ENCODE measurements at places on chromosomes 12 and 14.

DNA sequence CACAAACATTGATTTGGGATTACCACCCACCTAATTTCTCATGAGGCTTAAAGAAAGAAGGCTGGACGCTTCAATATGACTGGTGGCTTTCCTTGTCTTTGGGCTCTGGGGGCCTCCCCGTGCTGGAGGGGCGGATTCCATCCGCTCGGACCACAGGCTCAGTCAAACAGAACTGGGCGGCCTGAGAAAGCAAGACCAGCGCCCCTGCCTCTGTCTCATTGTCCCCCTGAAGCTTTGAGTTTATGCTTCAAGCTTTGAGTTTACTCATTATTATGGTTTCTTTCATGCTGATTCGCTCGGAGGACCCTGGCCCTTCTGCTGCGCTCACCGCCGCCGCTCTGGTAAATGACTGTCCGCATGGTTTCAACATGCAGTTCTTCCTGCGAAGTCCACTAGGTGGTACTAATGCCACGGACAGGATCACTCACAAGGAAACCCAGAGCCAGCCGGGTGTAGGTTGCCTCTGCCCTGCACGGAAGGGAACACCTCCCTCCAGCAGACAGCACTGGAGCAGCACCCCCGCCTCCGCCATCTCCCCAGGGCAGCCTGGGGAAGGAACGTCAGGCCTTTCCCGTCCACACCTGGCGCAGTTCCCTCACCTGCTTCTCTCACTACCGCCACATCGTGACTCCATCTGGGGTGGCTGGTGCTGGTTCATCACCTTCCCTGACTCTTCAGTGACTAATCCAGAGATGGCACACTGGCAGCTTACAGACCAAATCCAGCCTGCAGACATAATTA is 13.2 kb upstream of the TIGAR start:
- DNase-seq, result peak; percentile 29

- no peak for DNase-seq
These were observed 262.4 kb downstream of the NPAS3 start for GRCh38 chr14:33201116-33201515.

DNA sequence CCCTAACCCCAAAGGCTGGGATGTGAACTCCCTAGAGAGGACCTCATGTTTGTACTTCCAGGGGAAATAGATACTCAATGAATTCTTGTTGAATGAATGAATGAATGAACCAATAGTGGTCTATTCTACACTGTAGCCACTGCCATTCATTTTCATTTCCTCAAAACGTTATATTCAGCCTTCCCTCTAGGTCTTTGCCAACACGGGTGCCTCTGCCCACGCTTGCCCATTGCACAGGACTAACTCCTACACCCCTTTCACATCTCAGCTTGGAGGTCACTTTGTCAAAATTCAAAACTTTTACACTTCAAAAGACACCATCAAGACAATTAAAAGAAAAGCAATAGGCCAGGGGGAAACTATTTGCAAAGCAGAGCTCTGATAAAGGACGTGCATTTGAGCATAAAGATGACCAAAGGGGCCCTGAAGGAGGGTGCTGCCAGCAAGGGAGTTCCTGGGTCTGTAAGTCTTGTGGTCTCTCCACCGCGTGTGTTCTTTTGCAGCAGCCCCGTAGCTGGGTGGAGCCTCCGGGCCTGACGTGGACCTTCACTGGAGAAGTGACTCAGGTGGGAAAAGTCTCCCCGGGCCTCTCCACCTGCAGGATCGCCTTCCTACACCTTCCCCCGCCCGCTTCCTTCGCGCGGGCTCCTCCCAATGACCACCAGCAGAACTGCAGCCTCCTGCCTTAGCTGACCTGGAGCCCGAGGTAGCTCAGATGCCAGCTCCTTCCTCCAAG is 31.5 kb downstream of the TMEM63C start:
- DNase-seq, result peak; percentile 45

DNA sequence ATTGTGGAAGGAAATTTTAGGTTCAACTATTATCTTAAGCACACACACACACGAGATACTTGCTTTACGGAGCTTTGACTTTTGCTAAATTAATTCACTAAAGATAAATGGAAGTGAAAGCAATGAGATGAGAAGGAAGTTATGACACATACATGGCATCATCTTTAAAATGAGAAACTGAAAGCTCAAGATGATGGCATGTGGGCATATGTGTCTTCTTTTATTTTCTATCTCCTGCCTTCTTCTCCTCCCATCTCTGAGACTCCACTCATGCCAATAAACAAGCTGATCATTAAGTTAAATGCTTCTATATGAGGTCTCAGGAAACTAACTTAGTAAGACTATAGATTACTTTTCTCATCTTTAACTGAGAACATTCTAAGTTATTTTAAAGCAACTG is 216.7 kb downstream of the MED13L start:
- DNase-seq, result peak; percentile 76

DNA sequence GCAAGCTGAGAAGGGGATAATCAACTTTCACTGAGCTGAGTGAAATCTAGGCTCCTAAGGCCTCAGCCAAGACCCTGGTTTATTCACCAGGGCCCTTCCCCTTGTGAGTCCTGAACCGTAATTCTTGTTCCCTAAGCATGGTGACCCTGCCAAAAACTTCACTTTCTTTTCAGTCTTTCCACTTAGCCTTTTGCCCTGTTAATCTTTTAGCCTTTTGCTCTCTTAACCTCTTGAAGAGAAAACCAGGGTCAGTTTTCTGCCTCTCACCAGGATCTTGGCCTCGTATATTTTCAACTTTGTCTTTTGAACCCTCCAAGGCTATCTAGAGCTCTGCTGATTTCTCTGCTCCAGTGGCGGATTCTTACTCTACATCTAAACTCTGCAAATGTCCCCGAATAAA is 191.0 kb downstream of the PELI2 start:
- DNase-seq, result no peak

DNA sequence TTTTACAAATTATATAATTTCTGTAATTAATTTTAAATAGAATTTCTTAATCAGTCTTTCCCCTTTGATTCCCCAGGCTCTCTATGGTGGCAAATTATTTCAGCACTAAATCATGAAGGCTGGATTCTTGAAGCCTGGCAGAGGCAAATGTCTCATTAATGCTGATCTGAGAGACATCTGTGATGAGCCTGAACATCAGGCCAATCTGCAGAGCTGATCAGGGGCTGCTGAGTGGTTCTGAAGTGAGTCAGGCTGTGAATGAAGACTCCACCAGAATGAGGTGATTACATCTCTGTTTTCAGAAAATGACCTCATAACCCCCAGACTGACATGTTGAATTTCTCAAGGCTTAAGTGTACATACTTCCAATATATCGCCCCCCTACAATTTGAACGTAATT is 124.2 kb upstream of the MIS18BP1 start:
- DNase-seq, result no peak

GRCh38 chr12:43362910-43363694 is 188.9 kb downstream of the ADAMTS20 start:
- no peak for DNase-seq

DNA sequence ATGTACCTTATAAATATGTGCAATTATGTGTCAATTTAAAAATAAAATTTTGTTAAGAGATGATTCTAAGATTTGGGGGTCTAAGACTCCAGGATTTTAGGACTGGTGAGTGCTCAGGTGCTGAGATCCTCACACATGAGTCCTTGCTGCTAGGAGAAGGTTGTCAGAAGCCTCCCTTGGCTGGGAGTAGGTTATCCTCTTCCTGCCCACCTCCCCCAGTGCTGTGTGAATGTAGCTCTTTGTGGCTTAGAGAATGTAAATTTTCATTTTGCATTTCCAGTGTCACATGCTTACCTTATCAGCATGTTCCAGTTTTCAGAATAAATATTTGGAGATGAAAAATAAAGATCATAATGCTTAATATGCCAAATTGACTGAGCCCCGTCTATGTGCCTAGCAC is 114.2 kb upstream of the MDM1 start:
- no peak for DNase-seq

DNA sequence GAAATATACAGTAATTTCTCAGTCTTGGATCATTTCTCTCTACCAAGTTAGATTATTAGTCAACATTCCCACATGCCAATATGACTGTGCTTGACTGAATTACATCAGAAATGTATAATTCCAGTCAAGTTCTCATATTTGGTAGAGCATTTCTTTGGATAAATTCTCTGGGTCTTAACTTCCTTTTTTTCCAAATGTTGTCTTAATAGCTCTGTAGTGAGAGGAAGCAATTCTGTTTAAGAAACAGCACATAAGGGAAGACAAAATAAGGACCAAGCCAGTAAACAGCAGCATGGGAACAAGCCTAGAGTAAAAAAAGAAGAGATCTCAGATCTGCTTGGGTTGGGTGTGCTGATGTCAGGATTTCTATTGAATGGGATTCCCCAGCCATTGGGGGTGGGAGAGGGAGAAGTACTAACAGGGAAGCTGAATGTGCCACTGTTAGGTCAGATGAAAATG is 14.2 kb upstream of the DYRK2 start:
- DNase-seq, result no peak

GRCh38 chr14:26621807-26622560 is 24.2 kb upstream of the NOVA1 start:
- DNase-seq, result no peak

DNA sequence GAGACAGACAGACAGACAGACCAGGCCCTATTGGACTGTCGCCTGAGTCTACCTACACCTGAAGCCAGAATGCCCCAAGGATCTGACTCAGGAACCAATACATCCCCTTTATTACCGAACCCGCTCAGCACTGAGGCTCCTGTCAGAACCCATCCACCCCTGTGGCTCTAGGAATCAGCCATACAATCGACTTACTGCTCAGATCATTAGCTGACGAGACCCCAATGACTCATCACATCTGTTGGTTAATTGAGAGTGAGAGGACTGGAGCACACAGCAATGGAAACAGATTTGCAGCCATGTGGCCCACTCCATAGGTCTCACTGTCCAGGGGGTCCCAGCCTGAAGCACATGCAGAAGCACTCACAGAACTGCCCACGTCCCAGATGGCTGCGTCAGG is 15.2 kb downstream of the ITPK1 start:
- no peak for DNase-seq

GRCh38 chr12:72511498-72511897 is 239.3 kb downstream of the TRHDE start:
- no peak for DNase-seq

DNA sequence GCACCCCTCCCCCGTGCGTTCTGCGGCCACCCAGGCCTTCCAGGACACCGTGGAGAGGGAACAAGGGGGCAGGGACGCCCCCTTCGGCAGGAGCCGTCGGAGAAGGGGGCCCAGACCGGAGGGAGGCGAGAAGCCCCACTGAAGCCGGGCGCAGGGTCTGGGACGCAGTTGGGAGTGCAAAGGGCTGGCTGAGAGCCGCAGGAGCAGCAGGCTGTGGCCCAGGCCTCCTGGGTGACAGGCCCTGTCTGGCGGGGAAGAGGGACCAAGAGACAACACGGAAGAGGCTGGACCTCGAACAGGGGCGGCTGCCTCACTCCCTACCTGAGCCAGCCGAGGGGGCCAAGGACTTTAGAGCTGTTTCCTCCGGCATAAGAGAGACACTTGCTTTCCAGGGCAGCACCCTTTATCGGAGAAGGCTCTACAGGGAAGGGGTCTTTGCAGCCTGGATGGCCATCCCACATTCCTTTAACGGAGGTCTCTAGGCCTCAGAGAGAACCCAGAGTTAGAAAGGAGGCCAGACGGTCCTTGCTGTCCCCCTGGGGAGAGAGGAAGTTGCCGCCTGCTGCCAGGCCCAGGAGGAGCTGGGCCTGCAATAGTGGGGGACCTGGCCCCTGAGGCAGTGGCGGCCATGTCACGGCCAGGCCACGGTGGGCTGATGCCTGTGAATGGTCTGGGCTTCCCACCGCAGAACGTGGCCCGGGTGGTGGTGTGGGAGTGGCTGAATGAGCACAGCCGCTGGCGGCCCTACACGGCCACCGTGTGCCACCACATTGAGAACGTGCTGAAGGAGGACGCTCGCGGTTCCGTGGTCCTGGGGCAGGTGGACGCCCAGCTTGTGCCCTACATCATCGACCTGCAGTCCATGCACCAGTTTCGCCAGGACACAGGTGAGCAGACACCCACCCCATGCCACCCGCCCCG is 1.3 kb downstream of the DTX1 start:
- peak; percentile 37 for DNase-seq

DNA sequence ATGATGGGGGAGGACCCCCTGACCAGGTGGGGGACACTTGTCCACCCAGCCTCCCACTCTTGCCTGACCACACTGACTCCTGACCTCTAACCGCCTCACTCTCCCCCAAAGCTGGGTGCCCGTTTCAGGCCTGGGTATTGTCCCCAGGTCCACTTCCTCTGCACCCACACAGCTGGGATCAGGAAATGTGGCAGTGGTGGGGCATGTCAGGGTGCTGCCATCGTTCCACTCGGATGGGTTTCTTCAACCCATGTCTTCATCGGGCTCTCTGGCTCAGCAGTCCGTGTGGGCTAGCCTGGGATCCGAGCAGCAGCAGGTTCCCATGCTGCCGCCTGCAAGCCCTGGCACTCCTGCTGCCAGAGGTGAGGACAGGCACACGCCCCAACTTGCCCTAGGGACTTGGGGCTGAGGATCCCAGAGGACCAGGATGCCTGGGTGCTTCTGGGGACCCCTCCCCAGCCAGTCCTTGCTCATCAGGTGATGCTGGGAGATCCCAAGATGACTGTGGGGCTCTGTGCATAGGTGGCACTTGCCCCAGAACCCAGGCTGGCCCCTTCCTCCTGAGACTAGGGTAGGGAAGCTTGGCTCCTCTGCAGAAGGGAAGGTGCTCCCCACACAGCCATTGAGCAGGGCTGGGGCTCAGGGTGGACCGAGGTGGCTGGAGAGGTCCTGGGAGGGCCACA is 2.9 kb upstream of the CLBA1 start:
- DNase-seq, result peak; percentile 19

DNA sequence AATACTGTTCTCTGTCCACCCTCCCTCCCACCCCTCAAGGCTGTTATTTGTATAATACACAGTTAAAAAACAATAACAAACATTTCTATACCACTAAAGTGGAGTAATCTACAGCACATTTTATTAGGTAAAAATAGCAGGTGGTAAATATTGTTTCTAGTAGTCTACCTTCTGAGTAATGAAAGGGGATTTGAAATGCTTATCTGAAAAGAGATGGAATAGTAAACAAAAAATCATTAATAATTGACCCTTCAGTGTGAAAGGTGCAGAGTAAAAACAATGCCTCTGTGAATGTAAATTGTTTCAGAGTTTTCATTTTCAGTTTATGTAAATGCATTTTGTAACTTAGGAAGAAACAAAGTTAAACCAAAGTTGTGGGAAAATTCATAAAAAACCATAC is 321.2 kb downstream of the SLC16A7 start:
- no peak for DNase-seq

DNA sequence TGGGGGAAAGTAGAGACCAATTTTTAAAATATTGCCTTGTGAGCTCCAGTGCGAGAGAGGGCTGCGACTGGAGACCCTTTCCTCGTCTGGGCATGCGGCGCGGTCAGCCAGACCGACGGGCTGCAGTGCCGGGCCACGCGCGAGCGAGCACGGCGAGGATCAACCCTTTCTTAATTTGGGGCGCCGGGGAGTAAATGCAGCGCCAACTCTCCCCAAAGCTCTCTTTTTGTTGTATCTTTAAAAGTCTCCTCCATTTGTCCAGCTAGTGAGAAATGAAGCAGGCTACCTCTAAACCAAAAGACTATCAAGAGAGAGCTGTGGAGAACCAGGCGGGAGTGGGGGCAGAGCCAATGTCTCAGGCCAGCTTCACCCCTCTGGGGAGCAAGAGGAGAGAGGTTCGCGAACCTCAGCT is 1.4 kb downstream of the SIX1 start:
- DNase-seq, result no peak

- DNase-seq, result no peak
These were observed 46.1 kb downstream of the FRMD6 start for GRCh38 chr14:51697848-51698247.
